Renal pelvis (tissue), 12 donors: ENCODE measurements at places on chromosomes 16 and 17. TPM values are rescaled to one million over a fixed set of nuclear protein-coding genes. Genes with fewer than 3 reads are reported as not detected.

GRCh38 chr17:60137731-60138130 is 12.0 kb upstream of the CA4 start:
- DNase-seq: no peak

- DNase-seq: no peak
These were observed 243.9 kb downstream of the PARN start for GRCh38 chr16:14386115-14386514.

NFATC2IP gene
- polyA plus RNA-seq: 85.9 TPM

GRCh38 chr17:77923135-77923534 is 35.4 kb upstream of the TNRC6C start:
- no peak for DNase-seq

- DNase-seq: no peak
These were observed 2.3 kb upstream of the NUDT16L1 start for GRCh38 chr16:4690946-4691665.

DCAF7 gene
- 106 TPM for polyA plus RNA-seq

- DNase-seq: peak; percentile 83
These were observed 2.1 kb downstream of the MFAP4 start for GRCh38 chr17:19384723-19385391.

- DNase-seq: no peak
These were observed 1.7 kb upstream of the ROGDI start for GRCh38 chr16:4803898-4804762.

DNA sequence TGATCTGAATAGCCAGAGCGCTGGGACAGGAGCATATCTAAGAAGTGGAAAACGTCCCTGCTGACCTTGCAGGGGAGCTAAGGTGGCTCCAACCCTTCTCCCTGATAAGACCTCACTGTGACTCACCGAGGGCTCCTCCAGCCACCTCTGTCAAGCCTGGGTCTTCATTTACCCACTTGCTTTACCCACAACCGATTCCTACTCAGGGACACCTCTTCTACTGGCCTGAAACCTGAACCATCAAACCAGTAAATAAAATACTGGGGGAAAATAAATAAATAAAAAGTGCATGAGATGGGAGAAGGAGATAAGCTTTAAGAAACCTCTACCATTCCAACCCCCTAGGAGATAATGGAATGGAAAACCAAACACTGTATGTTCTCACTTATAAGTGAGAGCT is 80.2 kb upstream of the ALOX12 start:
- no peak for DNase-seq

DNA sequence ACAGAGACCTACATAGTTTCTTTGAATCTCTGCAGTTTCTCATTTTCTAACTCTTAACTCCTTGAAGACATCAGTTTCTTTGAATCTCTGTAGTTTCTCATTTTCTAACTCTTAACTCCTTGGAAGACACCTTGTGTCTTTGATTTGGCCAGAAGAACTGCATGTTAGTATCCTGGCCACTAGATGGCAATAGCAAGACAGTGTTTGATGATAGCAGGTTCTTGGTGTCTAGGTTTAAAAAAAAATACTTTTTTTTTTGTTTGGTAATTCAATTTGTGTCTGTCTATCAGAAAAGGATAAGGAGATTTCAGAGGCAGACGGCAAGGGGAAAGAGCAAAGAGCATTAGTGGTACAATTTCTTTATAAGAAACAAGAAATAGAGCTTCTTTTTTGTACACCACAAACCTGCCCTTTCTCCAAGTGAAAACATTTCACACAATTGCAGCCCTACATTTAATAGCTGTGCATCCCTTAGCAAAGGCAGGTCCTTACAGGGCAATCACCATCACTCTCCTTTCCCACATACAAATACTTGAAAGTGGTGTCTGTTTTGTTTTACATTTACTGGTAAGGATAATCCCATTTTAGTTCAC is 1324.9 kb upstream of the CDH8 start:
- peak; percentile 52 for DNase-seq

SLC35B1 gene
- polyA plus RNA-seq: 77.5 TPM

- no peak for DNase-seq
These were observed 189.9 kb downstream of the NTN1 start for GRCh38 chr17:9211133-9211765.

DNA sequence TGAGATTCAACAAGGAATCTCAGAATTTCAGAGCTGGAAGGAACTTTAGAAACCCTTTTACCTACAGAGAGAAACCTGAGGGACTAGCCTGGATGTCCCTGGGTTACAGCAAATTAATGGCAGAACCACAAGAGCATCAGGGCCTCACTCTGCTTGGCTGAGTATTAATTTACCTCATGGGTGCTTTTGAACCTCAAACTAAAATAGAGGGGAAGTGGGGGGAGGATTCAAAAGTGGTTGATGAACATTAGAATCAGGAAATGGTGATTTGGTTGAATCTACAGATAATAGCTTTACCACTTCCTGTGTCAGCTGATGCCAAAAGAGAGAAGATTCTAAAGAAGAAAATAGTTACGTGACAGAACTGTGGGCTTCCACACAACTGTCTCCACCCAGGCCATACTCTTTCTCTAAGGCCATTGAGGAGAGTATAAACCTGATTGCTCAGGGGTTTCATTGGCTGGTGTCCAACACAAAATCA is 11.3 kb upstream of the SKAP1 start:
- DNase-seq: no peak

DNA sequence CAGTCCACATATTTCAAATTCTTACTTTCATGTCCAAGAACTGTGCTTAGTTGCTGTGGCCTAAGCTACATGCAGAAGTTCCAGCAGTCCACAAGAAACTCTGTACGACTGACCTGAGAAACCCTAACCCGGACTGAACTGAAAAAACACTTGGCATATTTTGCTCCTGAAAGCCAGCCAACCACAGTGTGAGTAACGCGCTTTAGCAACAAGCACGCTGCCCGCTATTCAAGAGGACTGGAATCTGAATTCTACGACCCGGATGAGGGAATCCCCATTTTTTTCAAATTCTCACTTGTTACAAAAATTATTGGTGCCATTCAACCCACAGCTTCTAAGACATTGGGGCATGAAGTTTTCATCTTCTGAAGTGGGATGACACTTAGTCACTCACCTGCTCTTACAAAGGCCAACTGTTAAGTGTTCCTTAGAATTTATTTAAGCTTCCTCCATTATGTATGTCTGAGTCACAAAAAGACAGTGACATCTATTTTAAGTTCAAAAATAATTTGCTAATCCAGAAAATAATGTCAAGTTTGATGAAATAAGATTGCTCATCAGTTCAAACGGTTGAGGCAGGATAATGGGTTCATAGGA is 78.7 kb downstream of the CDYL2 start:
- DNase-seq: no peak

DNA sequence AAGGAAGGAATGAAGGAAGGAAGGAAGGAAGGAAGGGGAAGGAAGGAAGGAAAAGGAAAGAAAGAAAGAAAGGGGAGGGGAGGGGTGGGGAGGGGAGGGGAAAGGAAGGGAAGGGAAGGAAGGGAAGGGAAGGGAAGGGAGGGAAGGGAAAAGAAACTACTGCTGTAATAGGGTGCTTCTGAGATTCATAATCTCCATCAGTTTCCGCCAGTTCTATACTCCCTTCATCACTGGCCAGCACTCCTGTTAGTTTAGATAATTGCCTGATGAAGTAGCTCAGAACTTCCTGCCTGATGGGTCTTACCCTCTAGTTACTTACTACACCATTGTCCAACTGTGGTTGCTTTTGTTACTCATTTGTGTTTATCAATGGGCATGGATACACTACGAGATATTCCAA is 2.0 kb upstream of the KRTAP9-6 start:
- DNase-seq: no peak

TM4SF5 gene
- 2.4 TPM for polyA plus RNA-seq

GRCh38 chr17:17849147-17849820 is 12.5 kb upstream of the SREBF1 start:
- no peak for DNase-seq

HS3ST3B1 gene
- 25.2 TPM for polyA plus RNA-seq

DNA sequence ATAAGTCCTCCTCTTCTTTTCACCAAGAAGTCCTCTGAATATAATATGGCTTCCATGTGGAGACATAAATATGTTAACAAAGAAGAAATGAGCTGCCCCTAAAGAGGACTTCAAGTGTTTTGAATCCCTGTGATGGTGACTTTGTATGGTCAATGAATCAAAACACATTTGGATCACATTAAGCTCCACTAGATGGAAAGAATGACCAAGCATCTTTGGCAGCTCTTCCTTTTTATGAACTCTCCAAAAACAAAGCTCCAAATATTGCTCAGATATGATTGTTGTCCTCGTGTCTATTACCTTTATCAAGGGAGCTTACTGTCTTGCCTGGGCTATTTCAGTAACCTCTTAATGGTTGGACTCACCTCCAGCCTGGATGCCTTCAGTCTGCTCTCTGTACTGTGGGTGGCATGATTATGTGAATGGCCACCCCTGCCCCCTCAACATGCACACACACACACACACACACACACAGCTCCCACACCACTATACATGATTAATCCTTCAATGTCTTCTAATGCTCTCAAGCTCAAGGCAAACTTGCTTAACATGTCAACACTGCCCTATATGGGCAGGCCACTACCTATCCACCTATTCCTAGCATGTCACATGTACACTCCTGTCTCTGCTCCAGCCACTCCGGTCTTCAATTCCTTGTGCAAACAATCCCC is 346.6 kb upstream of the SALL1 start:
- DNase-seq: no peak

DNA sequence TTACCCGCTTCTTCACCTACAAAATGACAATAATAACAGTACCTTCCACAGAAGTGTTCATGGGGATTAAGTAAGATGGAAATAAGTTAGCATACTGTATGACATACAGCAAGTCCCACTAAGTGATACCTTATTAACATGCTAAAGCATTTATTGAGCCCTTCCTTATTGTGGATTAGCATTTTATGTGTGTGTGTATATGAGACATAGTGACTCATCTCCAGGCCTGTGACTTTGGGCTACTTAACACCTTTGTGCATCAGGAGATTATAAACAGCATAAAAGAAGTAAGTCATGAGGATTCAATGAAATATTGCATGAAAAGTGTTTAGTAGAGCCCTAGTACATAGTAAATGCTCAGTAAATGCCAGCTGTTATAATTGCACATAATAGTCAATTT is 52.9 kb downstream of the CA10 start:
- DNase-seq: no peak

- DNase-seq: no peak
These were observed 18.5 kb downstream of the PFAS start for GRCh38 chr17:8267480-8268147.

DNA sequence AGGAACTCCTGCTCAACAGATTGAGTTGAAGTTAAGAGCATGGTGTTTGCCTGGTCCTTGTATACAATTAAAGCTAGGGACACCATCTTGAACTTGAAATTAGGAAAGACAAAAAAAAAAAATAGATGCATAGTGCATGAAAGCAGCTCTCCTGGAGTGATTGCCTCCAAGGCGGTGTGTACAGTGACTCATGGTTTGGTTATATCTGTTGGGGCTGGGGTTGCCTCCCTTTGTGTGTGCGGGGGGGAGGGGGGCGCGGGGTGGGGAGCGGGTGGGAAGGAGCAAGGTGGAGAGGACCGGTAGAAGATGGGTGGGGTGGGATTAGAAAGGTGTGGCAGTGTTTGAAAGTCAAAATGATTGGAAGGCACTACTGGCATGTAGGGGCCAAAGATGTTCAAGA is 3.4 kb downstream of the TMED6 start:
- DNase-seq: no peak

DNA sequence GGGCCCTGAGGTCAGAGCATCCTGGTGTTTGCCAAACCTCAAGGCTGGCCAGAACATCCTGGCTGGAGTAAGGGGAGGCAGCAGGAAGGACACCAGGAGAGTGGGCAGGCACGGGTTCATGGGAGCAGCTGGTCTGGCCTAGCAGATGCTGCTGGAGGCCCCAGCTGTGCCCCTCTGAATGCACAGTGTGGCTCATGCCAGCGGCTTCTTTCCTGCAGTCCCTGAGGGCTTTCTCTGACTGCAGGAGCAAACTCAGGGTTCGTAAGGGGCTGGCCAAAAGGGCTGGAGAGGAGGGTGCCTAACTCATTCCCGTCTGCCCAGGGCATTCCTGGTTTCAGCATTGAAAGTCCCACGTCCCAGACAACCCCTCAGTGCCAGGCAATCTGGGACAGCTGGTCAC is 78.7 kb downstream of the ZDHHC7 start:
- no peak for DNase-seq

DNA sequence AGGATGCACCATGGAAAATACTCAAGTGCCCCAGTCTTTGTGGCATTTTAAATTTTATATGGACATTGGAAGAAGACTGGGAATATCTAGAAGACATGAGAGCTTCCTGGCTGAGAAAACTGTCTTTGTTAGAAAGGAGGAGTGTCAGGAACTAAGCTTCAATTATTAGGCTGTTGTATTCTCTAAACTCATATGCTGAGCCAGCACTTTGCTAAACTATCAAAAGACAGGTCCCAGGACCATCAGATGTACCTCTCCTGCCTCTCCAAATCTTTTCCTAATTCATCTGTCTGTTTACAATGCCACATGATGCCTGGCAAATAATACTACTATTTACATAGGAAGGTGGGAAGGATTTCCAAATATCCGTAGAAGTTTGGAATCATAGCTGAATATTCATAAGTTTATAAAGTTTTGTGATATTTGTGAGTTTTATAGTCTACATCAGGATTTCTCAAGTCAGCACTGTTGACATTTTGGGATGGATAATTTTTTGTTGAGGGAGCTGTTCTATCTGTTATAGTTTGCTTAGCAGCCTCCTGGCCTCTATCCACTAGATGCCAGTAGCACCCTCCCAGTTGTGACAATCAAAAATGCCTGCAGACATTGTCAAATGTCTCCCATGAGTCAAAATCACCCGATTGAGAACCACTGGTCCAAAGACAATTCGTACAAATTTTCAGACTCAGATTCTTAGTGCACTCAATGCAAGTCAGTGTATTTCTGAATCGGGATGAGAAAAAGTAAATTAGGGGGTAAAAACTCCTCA is 61.2 kb upstream of the NETO2 start:
- DNase-seq: no peak

- DNase-seq: no peak
These were observed 76.6 kb downstream of the ZZEF1 start for GRCh38 chr17:4066210-4066609.

DNA sequence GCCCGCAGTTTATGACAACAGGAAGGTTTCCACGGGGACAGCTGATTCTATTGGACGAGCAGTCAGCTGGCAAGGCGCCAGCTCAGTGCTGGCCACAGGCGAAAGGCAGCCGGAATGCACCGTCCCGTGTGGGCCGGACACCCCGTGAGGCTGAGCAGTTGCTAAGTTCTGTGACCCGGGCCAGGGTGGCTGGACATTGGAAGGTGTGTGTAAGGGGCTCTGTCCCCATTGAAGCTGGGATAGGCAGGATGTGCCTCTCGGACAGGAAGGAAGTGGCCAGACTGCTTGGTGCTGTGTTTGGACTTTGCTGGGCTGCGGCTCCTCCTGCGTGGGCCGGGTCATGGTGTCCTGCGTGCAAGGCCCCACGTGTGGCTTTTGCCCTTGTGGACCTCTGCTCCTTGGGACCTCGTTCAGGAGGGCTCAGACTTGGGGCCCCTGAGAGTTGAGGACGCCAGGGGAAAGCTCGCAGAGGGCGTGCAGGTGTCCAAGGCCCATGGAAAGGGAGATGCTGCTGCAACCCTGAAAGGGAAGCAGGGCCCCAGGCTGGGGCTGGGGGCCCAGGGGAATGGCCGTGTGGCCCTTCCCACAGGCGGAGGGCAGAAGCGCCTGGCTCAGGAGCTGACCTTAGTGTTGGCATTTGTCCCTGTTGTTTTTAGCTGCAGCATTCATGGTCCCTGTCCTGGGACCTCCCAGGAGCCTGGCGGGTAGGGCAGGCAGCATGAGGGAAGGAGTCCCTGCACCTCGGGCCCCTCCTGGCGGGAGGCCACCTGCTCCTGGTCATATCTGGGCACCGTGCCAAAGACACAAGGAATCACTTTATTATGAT is 10.0 kb downstream of the BAIAP2 start:
- peak; percentile 91 for DNase-seq

EME1 gene
- polyA plus RNA-seq: 11.9 TPM
